NCI-H1105 (cell line): ENCODE measurements at places on chromosomes 12 and 14.

DNA sequence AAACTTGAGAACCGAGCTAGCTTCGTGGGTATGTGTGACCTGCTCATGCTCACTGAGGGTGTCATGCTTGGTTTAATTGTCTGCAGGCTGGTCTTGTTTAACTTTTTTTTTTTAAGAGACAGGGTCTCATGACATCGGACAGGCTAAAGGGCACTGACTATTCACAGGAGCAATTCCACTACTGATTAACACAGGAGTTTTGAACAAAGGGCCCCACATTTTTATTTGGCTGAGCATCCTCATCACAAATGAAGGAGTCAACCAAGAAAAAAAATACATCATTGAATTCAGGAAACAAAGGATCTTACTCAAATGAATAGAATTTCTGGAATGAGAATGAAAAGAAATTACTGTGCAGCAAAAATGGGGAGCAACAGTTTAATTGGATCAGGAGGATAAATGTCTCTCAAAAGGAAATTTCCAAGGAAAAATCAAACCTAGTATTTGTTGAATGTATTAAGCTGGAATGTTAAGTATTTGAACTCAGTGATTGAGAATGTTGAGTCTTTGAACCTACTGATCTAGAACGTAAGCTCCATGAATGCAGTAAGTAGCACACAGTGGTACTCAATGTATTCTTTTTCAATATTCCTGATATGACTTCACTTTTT is 20.8 kb upstream of the PYROXD1 start:
- DNase-seq: no peak

GRCh38 chr12:52182898-52183543 is 8.8 kb downstream of the KRT80 start:
- DNase-seq: no peak

DNA sequence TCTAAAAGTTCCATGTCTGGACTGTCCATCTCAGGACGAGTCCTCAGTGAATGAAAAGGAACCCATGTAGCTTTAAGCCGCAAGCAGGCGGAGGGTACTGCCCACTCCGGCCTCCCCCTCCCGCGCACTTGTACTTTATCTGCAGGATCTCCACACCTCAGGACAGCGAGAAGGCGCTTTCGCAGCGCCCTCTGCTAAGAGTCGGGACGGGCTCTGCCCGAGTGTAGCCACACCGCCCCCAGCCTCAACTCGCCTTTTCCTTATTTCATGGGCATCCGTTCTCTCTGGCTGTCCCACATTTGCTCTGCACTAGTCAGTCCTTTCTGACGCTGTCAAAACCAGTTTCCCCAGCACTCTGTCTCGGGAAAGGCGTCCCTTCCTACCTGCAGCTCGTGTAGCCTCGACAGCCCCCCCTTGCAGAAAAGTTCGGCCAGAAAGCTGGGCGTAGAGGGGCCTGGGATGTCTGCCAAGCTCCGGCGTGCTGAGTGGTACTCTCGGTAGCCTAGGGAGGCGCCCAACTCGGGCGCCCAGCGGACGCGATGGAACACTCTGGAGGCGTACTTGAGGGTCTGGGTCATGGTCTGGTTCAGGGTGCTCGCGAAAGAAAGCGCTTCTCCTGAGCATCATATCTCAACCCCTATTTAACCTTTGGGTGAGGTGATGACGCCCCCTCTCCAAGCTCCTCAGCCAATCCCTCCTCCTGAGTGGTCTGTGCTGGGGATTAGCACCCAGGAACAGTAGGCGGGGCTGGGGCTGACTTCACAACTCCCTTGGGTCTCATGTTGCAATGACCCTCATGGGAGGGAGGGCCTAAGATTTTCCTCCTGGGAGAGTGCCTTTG is at the start of gene CYP27B1:
Gene CYP27B1, minus strand, starts transcription at position 615 of the 841 bp plus-strand sequence. Its CDS starts 37 bp downstream, at position 578.
- DNase-seq: no peak

- no peak for DNase-seq
These were observed 35.3 kb downstream of the KICS2 start for GRCh38 chr12:64186789-64187188.

GRCh38 chr14:45252366-45253069 is 484 bp downstream of the MIS18BP1 start:
- DNase-seq: no peak

DNA sequence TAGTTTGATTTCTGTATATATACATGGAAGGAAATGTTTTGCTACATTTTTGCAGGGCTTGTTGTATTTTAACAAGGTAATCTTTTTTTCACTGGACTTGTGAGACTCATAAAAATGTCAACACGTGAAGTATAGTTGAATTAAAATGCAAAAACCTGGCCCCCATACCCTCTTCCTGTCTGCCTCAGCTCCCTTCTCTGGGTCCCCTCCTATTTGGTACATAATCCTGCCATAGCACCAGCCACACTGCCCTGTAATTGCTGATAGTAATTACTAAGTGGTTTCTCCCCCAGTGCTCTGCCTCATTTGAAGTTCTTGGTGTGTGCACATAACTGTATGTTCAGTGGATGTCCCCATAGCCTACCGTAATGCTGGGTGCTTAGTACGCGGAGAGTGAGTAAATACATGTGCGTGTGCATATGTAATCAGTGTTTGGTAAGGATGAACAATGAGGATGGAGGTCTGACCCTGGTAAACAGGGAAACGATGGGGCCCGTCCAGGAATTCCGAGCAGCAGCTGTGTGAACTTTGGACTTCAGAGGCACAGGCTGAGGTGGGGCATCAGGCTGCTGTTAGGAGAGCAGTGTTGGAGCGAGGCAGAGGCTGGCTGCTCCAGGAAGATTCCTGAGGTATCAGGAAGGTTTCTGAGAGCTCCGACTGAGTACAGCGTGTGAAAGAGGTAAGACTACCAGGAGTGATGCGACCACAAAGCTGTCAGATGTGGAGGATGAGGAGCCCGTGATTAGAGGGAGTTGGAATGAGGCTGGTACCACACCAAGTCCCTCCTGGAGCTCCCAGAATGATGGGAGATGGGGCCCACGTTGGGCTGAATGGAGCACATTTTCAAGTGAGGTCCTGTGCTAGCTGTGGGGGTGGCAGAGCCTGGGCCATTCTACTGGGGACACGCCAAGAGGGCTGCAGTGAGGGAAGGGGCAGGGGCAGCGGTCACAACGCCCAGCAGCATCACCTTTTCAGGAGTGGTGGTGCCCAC is 106.8 kb downstream of the PELI2 start:
- DNase-seq: no peak

GRCh38 chr14:100384819-100385813 is 62.0 kb downstream of the SLC25A47 start:
- peak; percentile 11 for DNase-seq

GRCh38 chr12:64098709-64099354 is 123.3 kb downstream of the KICS2 start:
- DNase-seq: no peak

DNA sequence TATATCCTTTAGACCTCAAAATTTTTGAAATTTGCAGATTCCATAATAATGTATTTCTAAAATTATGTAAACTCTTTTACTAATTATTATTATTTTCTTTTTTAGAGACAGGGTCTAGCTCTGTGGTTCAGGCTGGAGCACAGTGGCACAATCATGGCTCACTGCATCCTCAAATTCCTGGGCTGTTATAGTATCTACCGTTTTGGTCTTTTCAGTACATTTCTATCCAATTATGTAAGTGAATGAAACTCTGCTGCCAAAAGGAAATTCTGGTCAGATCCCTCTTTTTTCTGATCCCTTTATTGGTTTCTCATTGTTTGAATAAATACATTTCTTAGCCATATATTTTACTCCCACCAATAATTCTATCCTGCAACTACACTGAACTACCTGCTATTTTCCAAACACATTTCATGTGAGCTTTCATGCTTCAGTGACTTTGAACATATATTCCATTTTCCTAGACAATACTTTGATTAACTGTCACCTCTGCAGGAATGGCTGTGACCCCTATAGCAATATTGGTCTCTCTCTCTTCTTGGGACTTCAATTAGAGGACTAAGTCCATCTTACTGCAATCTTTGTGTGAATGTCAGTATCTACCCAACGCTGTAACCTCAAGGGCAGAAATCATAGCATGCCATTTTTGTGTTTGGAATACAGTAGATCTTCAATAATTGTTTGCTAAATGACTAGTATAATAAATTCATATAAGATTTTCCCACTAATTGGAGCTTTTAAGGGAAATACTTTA is 183.2 kb downstream of the NTS start:
- no peak for DNase-seq

DNA sequence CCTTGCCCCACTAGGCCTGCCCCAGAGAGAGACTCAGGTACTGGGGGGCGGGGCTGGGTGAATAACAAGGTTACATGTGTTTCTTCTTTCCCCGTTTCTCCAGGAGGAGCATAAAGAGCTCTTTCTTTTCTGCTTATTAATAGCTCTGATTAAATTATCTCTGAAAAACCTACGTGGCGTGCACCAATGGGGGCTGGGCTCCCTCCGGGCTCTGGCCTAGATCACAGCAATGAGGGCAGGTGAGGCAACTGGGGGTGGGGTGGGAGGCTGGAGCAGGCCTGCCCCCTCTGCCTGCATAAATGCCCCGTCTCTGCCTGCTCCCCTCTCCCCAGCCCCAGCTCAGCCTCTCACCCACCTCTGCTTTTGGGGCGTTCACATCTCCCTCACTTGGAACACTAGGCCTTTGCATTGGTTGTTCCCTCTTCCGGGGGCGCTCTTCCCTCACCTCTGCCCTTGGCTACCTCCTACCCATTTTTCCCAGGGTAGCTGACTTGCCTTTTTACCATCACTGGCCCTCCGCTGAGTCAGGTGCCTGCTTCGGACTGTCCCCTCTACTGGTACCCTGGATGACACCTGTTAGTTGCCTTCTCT is 4.1 kb upstream of the FAM222A start:
- DNase-seq: no peak

DNA sequence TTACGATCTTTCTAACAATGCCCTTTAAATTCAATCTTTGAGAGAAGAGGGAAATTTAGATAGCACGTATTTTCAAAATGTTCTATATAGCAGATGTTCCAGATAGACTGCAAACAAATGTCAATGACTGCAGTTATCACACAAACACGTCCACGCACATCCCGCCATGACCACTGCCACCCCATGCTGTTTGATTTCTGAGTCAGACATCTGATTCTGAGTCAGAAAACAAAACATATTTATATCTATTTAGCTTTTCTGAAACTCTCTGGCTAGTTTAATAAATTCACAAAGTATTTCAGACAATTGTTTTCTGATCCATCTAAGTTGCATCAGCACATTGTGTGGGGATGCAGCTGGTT is 105.9 kb upstream of the BCAT1 start:
- DNase-seq: no peak

- no peak for DNase-seq
These were observed 18.4 kb downstream of the SPIC start for GRCh38 chr12:101493556-101493955.

DNA sequence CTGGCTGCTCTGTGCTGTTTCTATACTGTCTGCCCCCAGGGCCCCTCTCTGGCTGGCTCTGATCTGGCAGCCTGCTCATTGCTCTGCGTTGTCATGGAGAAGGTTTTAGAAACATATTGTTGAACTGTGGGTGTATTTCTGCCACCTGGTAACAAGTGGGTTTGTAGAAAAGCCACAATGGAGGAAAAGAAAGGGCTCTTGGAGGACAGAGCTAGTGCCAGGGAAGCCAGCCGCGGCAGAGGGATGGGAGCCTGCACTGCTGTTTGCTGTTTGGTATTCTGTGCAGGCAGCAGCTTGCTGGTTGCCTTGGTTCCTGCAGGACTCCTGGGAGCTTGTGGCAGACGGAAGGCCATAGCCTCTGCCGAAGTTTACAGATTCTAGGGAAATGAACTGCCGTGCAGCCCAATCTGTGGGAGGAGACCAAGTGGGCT is 15.1 kb downstream of the CCDC177 start:
- peak; percentile 84 for DNase-seq

DNA sequence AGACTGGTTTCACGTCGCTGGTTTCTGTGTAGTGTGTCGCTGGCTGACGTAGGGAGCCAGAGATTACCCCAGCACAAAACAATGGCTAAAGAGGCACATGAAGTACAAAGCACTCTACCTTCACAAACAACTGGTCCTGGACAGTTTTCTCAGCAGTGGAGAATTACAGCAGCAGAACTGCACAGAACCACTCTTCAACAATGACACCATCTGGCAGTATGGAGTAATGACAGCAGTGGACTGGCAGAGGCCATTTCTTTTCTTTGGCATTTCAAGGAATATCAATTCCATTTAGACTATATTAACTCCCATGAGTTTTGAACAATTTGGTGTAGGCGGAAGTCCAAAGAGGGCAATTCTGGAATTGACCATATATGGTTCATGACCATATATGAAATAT is 1074.1 kb downstream of the AACS start:
- no peak for DNase-seq
